ENCODE measurements at places on chromosomes 3 and 15.

GRCh38 chr15:70289191-70289955 lies 191.7 kb upstream of the TLE3 start:
- DNase-seq = no peak

DNA sequence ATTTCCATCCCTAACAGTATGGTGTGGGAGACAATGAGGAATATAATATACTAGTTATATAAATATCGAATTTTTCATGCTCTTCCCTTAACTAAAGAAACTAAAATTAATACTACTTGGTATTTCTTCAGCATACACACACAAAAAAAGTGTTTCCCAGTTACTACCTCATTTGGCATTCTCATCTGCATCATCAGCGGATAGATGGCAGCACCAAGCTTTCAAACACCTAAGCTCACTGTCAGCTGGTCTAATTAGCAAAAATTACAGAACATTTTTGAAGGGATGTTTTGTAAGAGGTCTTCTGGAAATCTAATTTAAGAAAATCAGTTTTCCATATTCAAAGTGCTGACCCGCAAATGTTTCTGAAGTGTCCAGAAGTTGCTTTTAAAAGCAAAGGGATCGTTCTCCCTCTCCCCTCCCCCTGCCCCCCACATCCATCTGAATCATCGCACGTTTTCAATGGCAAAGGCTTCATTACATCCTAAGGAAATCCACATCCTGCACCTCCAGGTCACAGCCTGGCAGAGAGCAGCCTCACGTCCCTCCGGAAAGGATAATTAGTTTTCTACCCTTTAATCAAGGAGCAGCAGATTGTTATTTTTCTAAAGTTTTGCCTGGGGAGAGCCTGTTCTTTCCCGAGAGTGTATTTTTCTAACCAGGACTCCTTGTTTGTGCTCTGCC lies 86.1 kb upstream of the SPATA12 start:
- peak; percentile 3 for DNase-seq

DNA sequence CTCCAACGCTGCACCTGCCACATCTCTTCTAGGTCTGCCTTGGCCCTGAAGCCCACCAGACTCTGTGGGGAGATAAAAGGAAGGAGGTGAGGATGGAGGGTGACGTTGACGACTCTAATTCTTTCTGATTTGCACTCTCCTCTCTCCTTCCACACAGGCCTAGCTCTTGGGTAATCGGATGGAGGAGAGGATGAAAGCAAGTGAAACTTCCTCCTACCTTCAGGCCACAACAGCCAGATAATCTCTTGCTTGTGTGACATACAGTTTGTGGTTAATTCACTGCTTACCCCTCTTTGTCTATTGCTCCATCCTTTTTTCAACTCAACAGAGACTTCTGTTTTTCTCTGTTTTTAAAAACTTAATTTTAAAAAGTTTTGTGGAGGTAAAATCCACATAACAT lies 208.1 kb downstream of the SV2B start:
- no peak for DNase-seq

DNA sequence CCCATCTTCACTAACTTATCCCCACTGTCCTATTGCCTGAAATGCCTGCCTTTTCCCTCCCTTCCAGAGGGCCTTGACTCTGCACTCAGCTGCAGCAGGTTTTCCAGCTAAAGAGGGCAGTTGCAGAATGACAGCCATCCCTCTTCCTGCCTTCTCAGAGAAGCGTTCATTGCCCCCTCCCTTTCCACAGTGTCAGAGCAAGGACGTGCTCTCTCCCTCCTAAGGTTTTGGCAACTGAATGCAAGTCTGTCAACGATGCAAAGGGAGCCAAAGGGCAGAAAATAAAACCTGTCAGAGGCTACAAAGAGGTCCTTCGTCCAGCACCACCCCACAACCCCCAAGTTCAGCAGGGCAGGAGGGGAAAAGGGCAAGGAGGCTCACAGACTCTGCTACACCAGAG lies 230.1 kb upstream of the THBS1 start:
- DNase-seq = no peak

GRCh38 chr15:100022806-100023205 lies 289.6 kb upstream of the LYSMD4 start:
- DNase-seq = no peak

GRCh38 chr3:89252016-89252415 lies 144.6 kb downstream of the EPHA3 start:
- no peak for DNase-seq

DNA sequence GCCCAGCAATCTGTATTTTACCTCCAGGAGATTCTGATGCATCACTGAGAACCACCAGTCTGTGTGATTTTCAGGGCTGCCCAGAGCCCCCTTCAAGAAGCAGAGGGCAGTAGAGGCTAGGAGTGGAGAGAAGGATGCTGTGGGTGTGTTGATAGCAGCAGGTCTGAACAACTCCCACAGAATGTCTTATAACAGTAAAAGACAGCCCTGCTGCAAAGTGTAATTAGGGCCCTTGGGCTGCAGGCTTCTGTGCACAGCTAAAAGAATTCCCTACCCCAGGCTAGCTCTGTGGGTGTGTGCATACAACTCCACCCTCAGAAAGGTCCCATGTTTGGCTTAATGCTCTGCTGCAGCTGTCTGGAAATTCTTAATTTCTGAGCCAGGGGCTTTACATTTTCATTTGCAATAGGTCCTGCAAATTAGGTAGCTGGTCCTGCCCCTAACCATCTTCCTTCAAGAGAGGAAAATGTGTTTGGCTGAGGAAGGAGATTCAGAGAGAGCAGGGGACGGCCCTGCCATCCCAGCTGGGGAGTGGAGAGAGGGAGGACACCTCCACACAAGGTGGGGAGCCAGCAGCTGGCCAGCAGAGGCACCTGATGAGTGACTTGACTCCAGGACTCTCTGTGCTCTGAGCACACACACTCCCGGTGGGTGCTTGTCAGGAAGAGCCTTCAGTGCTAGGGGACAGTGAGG lies 43.2 kb upstream of the RAB6B start:
- DNase-seq = peak; percentile 46

- no peak for DNase-seq
Observed at GRCh38 chr3:188397766-188398705, 244.1 kb downstream of the LPP start.

GRCh38 chr3:162391301-162391700 lies 894.7 kb downstream of the OTOL1 start:
- no peak for DNase-seq

- DNase-seq = no peak
Observed at GRCh38 chr3:131804565-131805133, 230.2 kb downstream of the CPNE4 start.

DNA sequence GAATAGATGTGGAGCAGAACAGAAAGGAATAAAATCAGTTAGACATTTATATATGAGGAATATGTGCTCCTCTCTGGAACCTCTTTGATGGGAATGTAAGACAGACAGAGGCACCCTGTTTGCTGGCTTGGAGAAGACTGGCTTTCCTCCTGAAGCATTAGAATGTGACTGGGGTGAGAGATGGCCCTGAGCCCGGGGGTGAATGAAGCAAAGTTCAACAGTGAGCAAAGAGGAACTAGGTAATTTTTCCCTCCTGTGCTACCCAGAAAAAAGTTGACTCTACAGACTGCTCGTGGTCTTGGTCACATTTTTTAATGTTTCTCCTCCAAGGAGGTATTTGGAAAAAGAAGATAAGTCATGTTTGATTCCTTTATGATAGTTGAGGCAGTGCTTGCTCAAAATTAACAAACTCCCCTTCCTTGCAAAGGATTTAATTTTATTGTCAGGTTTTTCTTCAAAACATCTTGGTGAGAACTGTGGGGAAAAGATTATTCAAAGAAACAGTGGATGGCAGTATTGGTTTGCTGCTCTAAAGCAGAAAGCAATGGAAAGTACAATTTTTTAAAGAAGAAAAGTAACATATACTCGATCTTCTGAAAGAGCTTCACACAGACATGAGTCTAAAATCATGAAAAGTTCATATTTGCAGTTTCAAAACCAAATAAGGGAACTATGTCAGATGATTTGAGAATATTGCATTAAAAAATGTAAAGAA lies 370.4 kb upstream of the CDIN1 start:
- DNase-seq = no peak

DNA sequence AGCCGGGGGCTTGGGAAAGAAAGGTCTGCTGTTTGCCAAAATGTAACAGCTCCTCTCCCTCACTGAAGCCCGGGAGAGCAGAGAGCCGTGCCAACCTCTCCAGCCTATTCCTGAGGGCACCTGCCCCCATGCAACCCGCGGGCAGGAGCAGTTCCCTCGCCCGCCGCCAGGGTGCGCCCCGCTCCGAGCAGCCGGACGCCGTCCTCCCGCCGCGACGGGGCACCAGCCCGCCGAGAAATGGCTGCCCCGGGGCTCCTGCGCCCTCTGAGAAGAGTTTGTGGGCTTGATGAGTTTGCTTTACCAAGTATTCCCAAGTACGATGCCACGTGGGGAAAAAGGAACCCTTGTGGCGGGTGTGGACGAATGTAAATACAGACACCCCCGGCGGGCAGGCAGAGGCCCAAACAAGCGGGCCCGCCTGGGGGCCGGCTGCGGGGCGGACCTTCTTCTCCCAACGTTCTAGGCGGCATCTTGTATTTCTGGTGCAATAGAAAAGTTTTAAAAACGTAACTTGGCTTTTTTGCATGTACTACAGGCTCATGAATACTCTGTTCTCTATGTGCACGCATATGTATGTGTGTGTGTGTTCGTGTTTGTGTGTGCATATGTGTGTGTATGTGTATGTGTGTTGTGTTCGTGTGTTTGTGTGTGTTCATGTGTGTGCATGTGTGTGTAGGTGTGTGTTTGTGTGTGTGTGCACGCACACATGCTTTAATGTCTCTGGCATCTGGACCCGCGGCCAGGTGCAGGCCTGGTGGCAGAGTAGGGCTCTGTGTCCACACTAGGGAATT lies 162.9 kb downstream of the CHSY1 start:
- DNase-seq = peak; percentile 96

GRCh38 chr15:69661446-69661845 lies 208.8 kb downstream of the RPLP1 start:
- no peak for DNase-seq

GRCh38 chr3:4419386-4419785 lies 47.7 kb downstream of the SUMF1 start:
- DNase-seq = no peak

- DNase-seq = no peak
Observed at GRCh38 chr3:44954962-44955361, 21.0 kb downstream of the ZDHHC3 start.

- DNase-seq = no peak
Observed at GRCh38 chr15:92565351-92566125, 90.0 kb downstream of the FAM174B start.

DNA sequence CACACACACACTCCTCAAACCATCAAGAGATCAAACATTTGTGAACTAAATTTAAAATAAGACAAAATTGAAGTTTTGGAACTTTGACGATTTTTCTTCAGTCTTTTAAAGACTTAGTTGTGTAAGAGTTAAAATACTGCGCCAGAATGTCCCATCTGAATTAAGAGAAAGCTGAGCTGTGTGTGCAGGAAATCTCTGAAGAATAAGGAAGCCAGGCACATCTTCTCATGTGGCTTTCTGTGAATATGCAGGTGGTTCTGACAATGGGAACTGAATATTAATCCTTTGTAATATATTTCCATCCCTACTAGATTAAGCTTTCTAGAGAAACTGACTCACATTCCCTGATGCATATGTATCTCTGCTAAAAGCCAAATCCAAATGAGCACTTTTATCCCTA lies 60.1 kb upstream of the ICE2 start:
- DNase-seq = no peak
